ENCODE measurements at places on chromosomes 1 and 21. TPM values are rescaled to one million over a fixed set of nuclear protein-coding genes. Genes with fewer than 3 reads are reported as not detected.

The FAM177B gene
- total RNA-seq: not detected

The SYDE2 gene
- total RNA-seq: 6.9 TPM

The DNAJC28 gene
- total RNA-seq: 6.5 TPM

The LPAR3 gene
- 0.82 TPM for total RNA-seq

The CD1E gene
- not detected for total RNA-seq

The PINK1 gene
- 119 TPM for total RNA-seq

The AADACL4 gene
- not detected for total RNA-seq

The S1PR1 gene
- total RNA-seq: 12.6 TPM

The SMCP gene
- not detected for total RNA-seq

The CYP4A22 gene
- total RNA-seq: not detected

The TDRD5 gene
- 2.9 TPM for total RNA-seq

The SH2D2A gene
- total RNA-seq: 0.41 TPM
